ENCODE measurements at places on chromosomes 4 and X.

DNA sequence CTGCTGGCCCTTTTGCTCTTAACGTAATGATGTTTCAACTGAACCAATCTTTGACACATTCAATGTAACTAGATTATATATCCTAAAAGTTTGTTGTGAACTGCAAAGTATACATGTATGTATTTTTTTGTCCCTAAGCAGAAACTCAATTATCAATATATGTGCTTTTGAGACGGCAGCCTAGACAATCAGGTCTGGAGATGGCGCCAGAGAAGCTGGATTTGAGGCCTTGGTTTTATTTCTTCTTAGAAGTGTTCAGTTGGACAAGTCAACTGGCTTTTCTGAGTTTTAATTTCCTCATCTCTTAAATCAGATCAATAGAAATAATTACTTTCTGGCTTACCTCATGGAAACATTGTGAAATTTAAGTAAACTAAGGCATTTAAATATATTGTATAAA lies 62.5 kb downstream of the DCAF8L1 start:
- DNase-seq: no peak

DNA sequence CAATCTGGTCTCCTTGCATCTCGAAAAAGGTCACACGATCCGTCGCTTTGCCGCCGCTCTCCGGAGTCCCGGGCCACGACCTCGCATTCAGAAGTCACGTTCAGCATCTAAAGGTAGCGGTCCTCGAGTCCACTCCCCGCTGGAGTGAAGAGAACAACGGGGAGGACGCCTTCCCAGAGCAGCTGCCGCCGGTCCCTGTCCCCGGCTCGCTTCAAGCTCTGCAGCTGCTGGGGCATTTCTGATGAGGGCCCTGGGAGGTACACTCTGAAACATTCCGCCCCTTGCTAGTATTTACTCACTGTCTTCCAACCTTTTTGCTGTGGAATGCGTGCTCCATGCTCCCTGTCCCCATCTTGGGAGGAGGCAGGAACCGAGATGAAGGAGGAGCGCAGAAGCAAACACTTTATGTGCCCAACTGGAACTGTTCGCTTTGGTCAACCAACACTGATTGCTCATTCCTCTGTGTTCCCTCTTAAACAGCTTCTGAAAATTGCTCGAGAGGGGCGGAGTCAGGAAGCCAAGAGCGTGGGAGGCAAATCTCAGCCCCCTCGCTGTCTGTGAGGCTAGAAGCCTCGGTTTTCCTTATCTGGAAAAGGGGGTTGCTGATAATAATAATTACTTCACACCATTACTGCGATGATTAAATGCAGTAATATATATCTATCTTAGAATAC lies 6.4 kb upstream of the VAMP7 start:
- peak; percentile 5 for DNase-seq

- DNase-seq: no peak
These were observed 119.3 kb upstream of the AP1S2 start for GRCh38 chrX:15973946-15974345.

GRCh38 chrX:103616676-103617186 lies 9.0 kb downstream of the TCEAL3 start:
- no peak for DNase-seq

DNA sequence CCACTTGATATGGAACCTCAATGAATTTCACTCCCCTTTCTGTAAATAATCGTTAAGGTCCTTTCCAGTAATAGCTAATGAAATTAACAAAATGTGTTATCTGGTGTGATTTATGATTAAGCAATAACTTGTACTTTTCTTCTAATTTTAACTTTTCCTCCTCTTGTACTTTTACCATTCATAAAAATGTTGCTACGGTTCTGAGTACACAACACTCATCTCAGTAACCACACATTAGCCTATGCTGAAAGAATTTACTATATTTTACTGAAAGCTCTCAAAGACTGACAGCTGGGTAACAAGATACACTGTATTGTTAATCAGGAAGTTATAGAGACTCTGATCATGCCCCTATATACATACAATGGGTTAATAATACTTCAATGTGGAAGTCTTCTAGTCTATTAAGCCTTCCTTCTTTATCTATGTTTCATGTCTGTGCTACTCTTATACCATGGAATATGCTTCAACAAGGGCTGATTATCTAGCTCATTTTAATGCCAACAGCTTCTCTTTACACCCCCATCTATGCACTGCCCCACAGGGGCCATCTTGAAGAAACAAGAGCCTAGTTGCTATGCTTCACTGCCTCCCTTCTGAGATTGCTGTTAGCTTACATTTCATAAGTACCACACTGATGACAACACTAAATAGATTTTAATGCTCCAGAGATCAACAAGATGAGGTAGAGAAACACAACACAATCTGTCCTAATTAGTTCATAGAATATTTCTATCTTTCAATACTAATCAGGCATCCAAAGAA lies 39.1 kb downstream of the LAMP2 start:
- no peak for DNase-seq

DNA sequence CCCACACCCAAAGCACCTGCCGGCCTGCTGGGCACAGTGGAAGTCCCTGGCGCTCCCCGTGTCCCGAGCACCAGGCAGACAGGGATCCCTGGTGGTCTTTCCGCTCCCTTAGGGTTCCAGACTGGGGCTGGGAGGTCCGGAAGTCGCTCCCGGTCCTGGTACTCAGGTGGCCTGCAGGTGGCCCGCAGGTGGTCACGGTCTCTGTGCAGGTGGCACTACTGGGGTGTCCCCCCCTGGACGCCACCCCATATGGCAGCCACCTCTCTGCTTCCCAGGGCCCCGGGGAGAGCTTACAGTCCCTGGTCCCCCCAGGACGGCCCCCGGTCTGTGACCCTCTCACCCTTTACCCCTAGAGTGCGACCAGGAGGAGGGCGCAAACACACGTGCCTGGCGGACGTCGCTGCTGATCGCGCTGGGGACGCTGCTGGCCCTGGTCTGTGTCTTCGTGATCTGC lies 13.6 kb downstream of the SLC25A6 start:
- no peak for DNase-seq

- DNase-seq: no peak
These were observed 29.0 kb downstream of the TFDP3 start for GRCh38 chrX:133189195-133189594.

GRCh38 chrX:104195013-104195412 lies 28.8 kb downstream of the FAM199X start:
- no peak for DNase-seq

GRCh38 chr4:2136726-2137125 lies 77.6 kb downstream of the NAT8L start:
- no peak for DNase-seq

DNA sequence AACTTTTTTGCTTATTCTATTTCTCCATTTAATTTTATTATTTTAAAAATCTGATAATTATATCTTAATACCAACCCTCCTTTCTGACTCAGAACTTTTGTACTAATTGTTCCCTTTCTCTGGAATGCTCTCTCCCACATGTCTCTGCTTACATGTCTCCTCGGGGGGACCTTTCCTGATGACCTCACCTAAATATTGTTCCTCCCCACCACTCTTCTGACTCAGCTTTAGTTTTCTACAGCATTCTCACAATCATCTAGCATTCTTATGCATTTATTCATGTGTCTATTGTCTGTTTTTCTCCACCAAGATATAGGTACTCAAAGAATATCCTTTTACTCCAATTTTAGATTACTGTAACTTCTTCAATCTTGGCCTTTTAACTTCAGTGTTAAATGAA lies 128.7 kb downstream of the MSL3 start:
- DNase-seq: peak; percentile 53

DNA sequence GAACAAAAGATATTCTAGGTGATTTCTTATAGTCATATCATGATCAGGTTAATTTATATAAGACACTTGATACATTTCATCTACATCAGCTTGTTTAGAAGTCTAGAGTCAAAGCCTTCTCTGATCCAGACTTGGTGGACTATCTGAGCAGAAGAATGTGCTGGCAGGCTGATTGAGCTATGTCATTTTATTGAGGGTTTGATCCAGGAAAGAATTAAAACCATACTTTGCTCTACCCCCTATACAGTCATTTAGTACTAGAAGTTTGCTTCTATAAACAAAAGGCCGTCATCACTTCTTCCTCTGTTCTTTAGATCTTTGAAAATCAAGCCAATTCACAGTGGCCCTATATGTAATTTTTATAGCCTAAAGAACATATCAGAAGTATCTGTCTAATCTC lies 173.1 kb upstream of the PITX2 start:
- no peak for DNase-seq

DNA sequence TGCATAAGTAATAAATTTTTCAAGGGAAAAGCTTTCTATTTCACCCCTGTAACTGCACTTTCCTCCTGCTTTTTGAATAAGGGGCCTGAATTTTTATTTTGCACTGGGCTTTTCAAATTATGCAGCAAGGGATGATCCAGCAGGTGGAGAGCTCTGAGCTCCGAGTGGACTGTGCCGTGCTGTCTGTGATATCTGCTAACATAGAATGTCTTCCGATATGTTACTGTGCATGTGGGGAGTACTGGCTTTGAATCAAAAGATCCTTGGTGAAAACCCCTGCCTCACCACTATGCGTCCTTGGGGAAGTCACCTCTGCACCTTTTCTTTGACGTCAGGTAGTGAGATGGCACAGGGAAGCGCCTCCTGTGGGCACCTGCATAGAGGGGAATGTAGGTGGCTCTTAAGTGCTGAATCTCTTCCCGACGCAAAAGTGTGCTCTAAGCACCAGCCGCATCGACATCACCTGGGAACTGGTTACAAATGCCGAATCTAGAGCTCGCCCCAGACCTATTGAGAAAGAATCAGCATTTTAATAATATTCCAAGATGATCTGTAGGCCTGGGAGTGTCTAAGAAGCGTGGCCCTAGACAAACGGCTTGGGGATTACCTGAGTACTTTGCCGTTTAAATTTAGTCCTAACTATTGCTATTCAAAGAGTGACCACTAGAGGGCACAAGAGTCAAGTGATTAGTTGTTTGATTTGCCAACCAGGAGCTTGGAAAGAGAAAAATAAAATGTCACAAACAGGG lies 19.2 kb upstream of the WFS1 start:
- DNase-seq: peak; percentile 55

- DNase-seq: no peak
These were observed 37.7 kb downstream of the HTT start for GRCh38 chr4:3112201-3112600.

DNA sequence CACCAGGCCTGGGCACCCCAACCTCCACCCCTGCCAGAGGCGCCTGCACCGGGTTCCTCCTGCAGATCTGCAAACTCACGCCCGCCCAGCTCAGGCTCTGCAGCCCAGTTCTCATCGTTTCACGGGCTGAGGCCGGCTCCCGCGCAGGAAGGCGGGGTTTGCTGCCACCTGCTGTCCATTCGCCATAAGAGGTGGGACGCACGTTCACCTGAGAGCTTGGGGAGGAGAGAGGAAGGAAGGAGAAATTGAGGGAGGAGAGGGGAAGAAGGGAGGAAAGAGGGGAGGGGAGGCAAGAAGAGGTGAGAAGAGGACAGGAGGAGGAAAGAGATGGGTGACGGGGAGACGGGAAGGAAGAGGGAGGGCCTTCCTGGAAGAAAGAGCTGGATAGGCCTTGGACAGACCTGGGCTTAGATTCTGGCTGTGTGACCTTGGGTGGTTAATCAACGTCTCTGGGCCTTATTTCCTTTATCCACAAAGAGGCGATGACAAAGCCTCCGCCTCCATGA lies 114.5 kb downstream of the ADRA2C start:
- DNase-seq: peak; percentile 53

All from EL (cell line).